ENCODE measurements at places on chromosomes 13 and 19.

DNA sequence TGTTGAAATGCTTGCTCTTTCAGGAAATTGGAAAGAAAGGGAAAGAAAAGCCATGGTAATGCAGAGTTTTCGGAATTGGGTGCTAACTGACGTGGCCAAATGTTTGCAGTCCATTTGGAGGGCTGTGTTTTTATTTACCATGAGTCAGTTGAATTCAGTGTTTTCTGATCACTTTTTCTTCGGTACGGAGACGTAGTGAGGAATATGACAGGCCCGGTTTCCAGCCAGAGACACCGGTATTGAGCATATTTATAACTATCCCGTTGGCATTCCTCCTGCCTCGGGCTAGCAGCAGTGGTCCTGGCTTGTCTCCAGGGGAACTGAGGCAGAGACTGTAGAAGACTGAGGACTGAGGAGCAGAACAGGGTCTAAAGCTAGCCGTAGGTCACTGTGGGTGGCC lies 1.0 kb downstream of the CDC16 start:
- DNase-seq = no peak
- H3K4me1 ChIP-seq = peaks cover 19% of the 10 kb centered on the region
- peak overlapping the region; percentile 81 for H3K4me3 ChIP-seq
- H3K36me3 ChIP-seq = peaks cover 16% of the 10 kb centered on the region
- H3K27ac ChIP-seq = peak overlapping the region; percentile 86

DNA sequence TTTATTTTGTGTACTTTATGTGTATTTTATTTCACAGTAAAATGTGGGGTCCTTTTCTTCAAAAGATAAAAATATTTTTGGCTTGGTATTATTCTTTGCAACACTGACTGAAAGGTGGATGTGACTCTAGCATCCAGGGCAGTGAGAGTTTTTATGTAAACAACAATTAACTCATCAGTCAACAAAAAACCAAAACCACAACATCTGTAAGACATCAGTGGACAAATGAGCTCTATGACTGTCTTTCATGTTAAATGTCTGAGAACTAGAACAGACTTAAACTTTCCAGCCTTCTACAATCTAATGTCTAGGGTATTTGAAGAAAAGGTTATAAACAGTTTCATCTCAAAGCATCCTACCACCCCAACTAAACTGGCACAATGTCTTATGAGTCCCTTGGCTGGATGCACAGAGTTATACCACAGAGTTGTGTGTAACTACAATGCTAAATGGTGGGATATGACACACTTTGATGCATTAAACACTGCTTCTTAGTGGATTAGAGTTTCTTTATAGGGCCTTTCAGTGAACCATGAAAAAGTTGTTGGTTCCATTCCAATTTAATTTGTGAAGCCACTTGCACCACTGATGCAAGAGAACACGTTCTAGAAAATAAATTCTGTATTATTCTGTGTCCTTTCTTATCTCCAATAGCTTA lies 544.2 kb upstream of the KLF12 start:
- no peaks in the 10 kb centered on the region for H3K4me1 ChIP-seq
- H3K36me3 ChIP-seq = no peaks in the 10 kb centered on the region
- H3K27ac ChIP-seq = no peak overlapping the region
- DNase-seq = no peak
- no peak overlapping the region for H3K4me3 ChIP-seq
- peaks cover 3% of the 10 kb centered on the region for H3K27me3 ChIP-seq

- no peak for DNase-seq
- no peaks in the 10 kb centered on the region for H3K27me3 ChIP-seq
- no peak overlapping the region for H3K4me3 ChIP-seq
- H3K36me3 ChIP-seq = no peaks in the 10 kb centered on the region
- H3K4me1 ChIP-seq = peaks cover 3% of the 10 kb centered on the region
Observed at GRCh38 chr13:80497439-80497838, 156.5 kb upstream of the SPRY2 start.

DNA sequence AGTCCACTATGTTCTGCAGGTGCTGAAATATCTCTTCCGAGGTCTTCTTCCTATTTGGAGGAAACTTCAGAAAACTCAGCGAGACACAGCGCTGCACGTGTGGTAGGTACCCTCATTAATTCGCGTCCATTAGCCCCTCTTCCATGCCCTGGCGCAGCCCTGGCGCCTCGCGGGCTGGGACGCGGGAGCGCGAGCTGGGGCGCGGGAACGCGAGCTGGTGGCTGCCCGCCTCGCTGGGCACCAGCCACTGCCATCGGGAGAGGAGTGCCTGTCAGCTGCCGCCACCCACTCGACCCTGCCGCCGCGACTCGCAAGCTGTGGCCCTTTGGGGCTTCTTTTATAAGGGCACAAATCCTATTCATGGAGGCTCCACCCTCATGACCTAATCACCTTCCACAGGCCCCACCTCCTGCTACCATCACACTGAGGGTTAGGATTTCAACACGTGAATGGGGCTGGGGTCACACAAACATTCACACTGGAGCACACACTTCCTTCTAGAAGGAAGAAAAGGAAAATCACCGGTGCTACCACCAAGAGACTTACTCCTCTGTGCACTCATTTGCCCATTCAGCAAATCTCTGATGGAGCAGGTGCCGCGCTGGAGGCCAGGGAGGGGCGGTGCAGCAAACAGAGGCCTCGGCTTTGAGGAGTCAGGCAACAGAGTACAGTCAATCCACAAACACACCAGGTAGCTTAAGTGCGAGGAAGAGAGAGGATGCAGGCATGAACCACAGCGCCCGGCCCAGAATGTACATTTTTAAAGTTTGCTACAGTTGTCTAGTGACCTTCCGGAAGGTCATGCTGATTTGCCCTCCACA lies 43.0 kb upstream of the LATS2 start:
- no peak for DNase-seq
- H3K27me3 ChIP-seq = no peaks in the 10 kb centered on the region
- peaks cover 1% of the 10 kb centered on the region for H3K4me1 ChIP-seq
- no peak overlapping the region for H3K27ac ChIP-seq
- no peak overlapping the region for H3K4me3 ChIP-seq

DNA sequence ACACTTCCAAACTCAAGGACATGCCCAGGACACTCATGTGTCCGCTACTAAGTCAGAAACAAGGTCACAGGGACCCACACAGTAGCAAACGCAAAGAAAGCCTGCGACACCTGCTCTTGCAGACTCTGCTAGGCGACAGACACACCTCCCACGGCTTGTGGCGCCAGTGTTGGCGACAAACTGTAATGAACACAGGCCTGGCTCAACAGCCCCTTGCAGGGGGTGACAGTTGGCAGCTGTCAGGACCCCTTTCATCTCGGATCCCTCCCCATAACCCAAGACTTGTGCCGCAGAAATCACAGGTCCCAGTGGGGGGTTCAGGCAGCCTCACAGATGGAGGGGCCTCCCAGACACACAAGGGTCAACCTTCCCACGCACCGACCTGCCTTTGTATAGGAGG lies 364 bp downstream of the CKM start:
- no peak for DNase-seq
- H3K4me3 ChIP-seq = no peak overlapping the region
- peaks cover 22% of the 10 kb centered on the region for H3K27me3 ChIP-seq
- H3K36me3 ChIP-seq = no peaks in the 10 kb centered on the region
- H3K27ac ChIP-seq = no peak overlapping the region
- peaks cover 6% of the 10 kb centered on the region for H3K4me1 ChIP-seq

DNA sequence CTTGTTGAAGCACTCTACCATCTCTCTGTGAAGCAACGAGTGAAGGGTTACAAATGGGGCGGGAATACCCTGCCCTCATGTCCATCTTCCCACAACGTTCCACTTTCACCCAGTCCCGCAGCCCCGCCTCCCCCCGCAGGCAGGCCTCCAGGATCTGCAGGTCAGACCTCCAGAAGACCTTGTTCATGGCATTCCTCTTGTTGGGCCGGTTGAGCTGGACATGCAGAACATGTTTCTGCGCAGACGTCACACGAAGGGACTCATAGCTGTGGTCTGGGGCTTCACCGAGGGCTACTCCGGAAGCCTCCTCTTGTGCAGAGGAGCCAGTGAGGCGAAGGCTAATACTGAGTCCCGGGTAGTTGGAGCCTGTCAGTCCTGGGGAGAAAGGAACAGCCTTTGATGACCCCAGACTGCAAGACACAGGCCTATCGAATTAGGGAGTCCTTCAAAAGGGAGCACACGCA lies 420 bp downstream of the ECH1 start:
- peaks cover 19% of the 10 kb centered on the region for H3K4me1 ChIP-seq
- no peaks in the 10 kb centered on the region for H3K27me3 ChIP-seq
- DNase-seq = peak; percentile 58
- H3K36me3 ChIP-seq = peaks cover 18% of the 10 kb centered on the region
- peak overlapping the region; percentile 97 for H3K27ac ChIP-seq

DNA sequence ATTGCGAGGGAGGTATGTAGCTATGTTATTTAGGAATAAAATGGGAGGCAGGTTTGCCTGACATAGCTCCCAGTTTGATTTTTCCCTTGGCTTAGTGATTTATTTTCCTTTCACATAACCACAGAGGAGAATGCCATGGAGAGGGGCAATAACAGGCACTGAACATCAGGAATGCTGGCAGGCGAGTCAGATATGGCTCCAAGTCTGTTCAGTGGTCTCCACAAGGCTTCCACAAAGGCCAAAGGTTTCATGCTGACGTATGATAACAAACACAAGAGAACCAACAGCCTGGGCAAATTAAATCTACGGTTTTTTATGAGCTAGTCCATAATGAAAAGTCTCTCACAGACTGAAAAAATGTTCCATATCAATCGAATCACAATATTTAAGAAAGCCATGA lies 66.7 kb downstream of the SUCLA2 start:
- H3K27ac ChIP-seq = no peak overlapping the region
- H3K27me3 ChIP-seq = no peaks in the 10 kb centered on the region
- peaks cover 26% of the 10 kb centered on the region for H3K36me3 ChIP-seq

DNA sequence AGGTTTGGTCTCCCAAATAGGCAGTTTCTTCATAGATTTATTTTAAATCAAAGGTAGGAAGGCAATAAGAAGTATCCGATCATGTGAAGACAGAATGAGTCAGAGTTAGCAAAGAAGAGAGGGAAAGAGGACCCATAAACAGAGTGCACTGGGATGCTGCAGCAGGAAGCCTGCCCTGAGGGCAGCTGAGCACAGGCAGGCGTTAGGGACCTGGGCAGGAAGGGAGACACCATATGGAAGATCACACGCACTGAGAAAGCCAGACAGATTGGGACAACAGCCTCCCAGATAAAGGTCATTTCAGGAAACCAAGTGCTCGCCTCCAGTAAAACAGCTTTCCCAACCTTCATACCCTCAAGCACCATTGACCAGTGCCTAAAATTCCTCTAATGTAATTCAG lies 598.0 kb downstream of the EFNB2 start:
- no peak for DNase-seq
- peaks cover 6% of the 10 kb centered on the region for H3K4me1 ChIP-seq
- H3K27ac ChIP-seq = no peak overlapping the region
- no peaks in the 10 kb centered on the region for H3K27me3 ChIP-seq
- H3K4me3 ChIP-seq = no peak overlapping the region
- no peaks in the 10 kb centered on the region for H3K36me3 ChIP-seq

DNA sequence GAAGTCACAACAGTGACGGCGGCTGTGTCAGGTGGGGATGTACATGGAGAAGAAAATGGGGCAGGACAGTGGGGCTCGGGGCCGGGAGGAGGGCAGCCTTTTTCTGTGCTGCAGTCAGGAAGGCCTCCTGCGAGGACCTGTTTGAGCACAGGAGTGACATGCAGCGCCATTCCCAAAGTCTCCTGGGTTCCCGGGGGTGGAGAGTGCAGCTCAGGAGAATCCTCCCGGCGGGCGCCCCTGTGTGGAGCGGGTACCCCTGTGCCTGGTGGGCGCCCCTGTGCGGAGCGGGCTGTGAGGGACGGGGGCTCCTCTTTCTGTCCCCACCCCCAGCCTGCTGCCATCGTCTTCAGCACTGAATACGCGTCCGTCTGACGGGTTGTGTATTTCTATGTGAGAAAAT lies 62.4 kb downstream of the ATP11A start:
- peaks cover 7% of the 10 kb centered on the region for H3K36me3 ChIP-seq
- H3K4me3 ChIP-seq = no peak overlapping the region
- no peaks in the 10 kb centered on the region for H3K27me3 ChIP-seq
- peaks cover 21% of the 10 kb centered on the region for H3K4me1 ChIP-seq

All from mesothelial cell of epicardium (in vitro differentiated cells).